ENCODE measurements at places on chromosomes 2 and 18.

GRCh38 chr2:177629357-177630024 lies 236.9 kb downstream of the AGPS start:
- DNase-seq: no peak

DNA sequence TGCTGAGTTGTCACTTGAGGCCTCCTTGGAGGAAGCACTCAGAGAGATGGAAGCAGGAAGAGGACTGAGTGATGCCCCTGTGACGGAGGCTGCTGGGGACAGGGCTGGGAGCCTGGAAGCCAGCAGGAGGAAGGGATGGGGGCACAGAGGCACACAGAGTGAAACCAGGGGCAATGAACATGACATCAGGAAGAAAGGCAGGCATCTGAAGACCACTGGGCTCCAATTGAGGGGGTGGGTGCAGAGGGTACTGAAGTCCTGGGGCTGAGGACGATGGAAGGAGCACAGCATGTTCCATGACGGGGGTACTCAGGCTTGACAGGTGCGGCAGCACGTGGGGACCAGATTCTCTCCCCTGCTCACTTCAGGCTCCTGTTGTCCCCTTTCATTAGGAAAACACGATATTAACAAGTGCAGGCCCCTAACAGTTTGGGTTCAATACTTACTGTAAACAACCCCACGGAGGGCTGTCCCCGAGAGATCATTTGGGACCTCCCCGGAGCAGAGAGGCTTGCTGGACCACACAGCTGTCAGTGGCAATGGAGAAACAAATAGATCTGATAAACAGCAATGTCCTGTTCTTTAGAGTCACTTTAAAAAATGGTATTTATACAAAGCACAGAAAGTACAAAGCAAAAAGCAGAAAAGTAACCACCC lies 8.7 kb downstream of the INPP5D start:
- DNase-seq: no peak

- DNase-seq: no peak
Observed at GRCh38 chr2:11944311-11944710, 197.9 kb downstream of the LPIN1 start.

- DNase-seq: no peak
Observed at GRCh38 chr2:65788556-65788955, 356.2 kb upstream of the SPRED2 start.

GRCh38 chr2:135475128-135475527 lies 55.9 kb downstream of the ZRANB3 start:
- DNase-seq: no peak

DNA sequence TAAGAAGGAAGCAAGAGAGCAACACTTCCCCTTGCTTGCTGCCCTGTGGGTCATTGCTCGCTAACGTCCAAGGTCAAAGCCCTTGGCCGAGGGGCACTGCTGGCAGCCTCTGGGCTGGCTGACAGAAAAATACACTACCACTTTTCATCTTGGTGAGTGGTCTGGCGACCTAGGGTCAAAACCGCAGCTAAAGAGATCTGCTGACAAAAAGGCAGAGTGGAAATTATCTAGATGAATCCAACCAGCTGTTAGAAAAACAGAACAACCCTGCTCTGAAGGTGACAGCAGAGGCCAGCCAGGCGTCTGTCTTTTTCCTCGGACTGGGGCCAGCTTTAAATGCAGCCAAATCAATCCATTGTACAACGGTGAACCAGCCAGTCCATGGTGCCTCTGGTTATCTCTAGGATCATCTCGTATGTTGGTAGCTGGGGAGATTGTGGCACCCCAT lies 92.6 kb downstream of the CD8B2 start:
- no peak for DNase-seq
